ENCODE measurements at places on chromosomes 6 and 20.

DNA sequence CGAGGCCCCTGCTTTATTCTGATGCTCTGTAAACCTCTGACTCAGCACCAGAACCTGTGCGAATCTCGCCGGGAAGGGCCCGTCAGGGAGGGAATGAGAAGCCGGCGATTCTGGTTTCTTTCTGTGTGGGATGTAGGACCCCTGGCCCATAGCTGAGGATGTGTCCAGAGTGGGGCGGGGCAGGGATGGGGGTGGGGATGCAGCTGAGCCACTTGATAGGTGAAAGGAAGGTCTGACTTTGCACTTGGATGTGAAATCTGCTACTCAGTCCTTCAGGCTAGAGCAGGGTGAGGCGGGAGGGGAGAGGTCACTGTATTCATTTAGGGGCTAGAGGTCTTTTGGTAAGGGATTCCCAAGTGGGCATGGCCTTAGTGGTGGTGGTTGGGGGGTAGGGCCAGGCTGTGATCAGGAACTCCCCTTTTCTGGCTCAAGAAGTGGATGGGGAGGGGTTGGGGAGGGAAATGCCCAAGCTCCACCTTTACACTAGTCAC is 2.3 kb downstream of the TOX2 start:
- DNase-seq = no peak

- no peak for DNase-seq
Measured at GRCh38 chr20:54485631-54486030, 10.2 kb downstream of the DOK5 start.

DNA sequence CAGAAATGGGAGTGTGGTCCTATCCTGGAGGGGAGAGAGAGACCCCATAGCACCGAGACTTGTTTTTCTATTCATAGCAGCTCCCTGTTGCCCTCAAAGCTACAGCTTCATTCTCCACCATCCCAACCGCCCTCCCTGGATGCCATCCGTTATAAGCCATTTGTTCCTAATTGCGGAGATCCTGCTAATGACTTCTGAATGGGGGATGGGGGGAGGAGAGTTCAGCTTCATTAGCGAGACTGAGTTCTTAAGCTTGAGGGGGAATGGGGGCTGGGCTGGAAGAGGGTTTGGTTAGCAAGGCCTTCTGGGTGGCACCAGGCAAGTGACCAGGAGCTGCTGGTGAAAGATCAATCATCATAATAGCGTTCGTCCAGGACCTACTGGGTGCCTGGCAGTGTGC is 27.1 kb downstream of the FOXP4 start:
- DNase-seq = no peak

DNA sequence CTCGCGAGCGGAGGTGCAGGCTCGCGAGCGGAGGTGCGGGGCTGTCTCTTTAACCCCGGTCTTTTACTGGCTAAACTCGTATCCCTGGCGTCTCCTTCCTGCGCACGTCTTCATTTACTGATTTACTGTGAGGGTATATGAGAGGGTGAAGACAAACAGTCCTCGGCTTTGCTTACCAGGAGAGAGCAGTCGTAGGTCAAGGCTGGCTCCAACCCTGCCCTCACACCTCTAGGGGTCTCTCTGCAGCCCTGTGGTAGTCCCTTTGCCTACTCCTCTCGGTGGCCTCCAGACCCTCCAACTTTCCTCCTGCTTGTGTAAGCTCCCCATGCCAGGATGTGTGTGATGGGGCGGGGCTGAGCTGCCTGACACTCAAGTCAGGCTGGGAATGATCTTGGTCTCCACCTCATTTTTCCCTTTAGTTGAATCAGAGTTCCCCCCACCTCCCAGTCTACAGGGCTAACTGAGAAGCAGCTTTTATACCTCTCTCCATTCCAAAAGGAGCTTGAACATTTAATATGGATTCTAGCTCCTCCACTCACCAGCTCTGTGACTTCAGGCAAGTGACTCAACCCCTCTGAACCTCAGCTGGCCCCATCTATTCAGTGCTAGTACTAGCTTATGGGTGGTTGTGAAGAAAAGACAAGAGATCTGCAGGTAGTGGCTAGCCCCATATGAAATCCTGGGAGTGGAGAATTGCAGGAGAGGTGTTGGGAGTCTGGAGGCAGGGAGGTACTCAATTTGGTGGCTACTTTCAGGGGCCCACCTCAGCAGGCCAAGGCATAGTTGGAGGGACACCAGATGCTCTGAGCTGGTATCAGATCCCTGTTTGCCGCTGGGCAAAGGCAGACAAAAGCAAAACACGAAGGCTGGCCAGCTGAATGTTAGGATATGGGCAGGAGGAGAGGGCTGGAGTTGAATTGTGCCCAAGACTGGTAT is 902 bp downstream of the SLC29A1 start:
- peak; percentile 16 for DNase-seq

DNA sequence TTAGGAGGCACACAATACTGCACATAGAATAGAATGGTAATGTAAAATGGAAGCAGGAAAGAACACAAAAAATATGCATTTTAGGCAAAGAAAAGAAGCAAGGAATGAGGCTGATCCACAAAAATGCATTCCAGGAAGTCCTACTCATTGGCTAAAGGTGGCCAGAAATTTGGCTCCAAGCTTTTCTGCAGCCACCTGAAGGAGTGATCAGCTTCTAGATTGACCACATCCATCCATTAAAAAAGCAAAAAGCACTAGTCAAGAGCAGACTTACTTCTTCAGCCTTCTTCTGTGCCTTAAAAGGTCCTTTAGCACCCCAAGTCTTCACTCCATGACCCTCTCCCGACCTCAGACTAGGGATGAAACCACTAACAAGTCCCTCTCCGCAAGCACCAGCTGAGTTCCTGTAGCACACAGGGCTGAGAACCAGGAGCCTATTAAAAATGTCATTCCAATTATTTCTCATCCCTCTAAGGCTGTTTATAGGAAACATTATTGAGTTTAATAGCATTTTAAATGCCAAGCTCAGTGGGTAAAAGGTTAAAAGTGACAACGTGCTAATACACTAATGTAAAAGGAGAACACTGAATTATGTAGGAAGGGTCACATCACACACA is 36.5 kb downstream of the TRAM2 start:
- DNase-seq = no peak

GRCh38 chr6:54525731-54526130 is 217.5 kb downstream of the TINAG start:
- DNase-seq = no peak

All from CD4-positive, alpha-beta T cell treated with Interleukin-17A for 4 hours (primary cell).